ENCODE measurements at places on chromosomes 7 and 10.

- DNase-seq, result no peak
These were observed 725.1 kb downstream of the SORCS1 start for GRCh38 chr10:106439366-106439765.

- DNase-seq, result no peak
These were observed 111.5 kb downstream of the PLCE1 start for GRCh38 chr10:94105226-94105625.

DNA sequence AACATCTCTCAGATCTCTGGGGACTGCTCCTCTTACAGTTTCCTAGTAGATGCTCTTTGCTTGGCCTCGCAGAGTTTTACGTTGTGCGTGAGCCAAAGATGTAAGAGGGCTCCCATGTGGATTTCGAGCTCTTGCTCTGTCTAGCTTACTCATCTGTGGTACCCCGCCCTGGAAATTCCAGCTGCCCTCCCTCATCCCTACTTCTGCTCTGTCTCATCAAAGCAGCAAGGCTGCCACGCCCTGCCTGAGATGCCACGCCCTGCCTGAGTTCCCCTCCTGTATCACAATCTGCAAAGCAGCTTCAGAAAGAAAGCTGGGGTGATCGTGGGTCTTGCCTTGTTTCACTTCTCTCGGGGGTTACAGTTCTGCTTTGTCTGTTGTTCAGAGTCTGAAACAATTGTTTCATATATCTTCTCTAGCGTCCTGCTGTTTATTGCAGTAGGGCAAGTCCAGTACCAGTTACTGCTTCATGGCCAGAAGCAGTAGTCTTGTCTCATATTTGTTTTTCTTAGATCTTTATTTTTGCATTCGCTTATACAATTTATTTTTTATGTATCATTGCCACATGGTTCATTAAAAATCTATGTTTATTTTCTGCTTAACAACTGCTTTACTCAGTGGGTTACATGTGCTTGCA lies 36.1 kb upstream of the CCNY start:
- no peak for DNase-seq

GRCh38 chr10:72204296-72204695 lies 11.5 kb upstream of the ANAPC16 start:
- DNase-seq, result no peak

- DNase-seq, result no peak
These were observed 686 bp downstream of the AASS start for GRCh38 chr7:122143376-122143750.

DNA sequence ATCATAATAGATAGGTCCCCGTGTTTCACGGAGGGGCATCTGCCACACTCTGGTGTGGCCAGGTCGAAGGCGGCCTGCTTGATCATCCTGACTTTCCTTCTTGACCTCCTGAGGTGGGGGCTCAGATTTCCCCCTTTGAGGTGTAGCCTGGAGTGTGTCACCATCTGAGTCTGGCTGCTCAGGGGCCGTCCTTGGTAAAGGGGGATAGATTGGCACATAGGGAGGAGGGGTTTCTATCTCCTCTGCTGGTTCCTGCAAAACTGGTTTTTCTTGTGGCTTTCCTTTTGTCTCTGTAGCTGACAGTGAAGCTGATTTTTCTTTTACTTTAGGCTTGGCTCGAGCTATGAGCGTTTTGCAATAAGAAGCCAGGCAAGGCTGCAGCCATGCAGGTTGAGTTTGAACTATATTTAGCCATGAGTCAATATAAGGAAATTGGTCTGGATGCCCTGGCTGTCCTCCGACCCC lies 7.1 kb upstream of the ZNF117 start:
- no peak for DNase-seq

- DNase-seq, result no peak
These were observed 128.7 kb downstream of the PKD1L1 start for GRCh38 chr7:47819607-47819920.

DNA sequence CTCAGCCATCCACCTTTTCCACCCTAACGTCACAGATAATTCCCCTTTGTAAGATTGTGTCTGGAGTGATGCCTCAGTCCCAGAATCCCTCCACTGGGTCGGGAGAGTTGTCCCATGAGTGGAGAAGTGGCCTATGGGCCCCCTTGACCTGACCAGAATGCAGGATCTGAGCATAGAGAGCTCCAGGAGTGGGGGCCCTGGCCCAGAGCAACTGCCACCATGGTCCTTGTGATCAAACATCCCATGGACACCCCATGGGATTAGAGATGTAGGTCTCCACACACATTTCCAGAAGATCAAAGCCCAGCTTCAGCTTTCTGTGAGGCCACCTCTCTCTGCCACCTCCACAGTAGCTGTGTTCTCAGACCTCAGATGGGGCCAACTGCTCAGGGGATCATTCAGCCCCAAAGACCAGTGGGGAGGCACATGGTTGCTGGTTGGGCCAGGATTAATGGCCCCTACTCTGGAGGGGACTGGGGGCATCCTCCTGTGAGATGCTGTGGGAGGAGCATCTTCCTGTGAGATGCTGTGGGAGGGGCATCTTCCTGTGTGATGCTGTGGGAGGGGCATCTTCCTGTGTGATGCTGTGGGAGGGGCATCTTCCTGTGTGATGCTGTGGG lies 28.5 kb upstream of the DPYSL4 start:
- no peak for DNase-seq

All from stimulated activated CD8-positive, alpha-beta memory T cell treated with anti-CD3 and anti-CD28 coated beads, Interleukin-4, amount 100 ng/mL, for 1 hour (primary cell).